ENCODE measurements at places on chromosomes 11 and 22.

DNA sequence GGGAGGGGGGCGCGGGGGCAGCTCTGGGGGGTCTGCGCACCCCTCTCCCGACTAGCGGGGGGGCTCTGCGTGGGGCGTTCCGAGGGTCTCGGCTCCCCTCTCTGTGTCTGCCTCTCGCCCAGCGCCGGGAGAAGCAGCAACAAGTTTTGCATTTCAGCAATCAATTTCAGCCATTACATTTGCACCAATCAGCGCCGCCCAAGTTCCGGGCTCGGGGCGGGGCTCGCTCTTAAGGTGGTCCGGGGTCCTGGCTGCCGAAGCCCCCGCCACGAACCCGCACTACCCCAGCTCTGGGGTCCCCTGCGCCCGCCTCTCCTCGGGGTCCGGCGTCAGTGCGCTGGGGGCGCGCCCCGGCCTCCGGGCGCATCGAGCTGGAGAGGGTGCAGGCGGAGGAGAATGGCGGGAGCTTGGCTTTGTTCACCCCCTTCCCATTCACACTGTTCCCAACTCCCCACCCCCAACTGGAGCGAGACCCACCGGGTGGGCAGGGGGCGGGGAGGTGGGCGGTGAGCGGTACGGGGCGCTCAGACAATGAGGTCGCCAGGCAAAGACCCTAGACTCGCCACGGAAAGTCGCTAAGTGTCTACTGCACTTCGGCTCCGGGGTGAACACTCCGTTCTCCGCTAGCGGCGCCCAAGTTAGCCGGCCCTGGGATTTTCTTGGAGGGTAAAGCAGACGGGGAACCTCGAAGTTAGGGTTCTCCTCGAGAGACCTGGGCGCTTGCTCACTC is at the start of gene MN1:
Gene MN1 (minus strand): TSS at position 141 of the 730 bp plus-strand sequence. CDS start 1,213 bp downstream, outside the sequence.
- peak; percentile 17 for DNase-seq

- no peak for DNase-seq
Observed at GRCh38 chr11:126660761-126661425, 305.4 kb downstream of the ST3GAL4 start.

- no peak for DNase-seq
Observed at GRCh38 chr11:63866211-63866610, 27.3 kb downstream of the MARK2 start.

DNA sequence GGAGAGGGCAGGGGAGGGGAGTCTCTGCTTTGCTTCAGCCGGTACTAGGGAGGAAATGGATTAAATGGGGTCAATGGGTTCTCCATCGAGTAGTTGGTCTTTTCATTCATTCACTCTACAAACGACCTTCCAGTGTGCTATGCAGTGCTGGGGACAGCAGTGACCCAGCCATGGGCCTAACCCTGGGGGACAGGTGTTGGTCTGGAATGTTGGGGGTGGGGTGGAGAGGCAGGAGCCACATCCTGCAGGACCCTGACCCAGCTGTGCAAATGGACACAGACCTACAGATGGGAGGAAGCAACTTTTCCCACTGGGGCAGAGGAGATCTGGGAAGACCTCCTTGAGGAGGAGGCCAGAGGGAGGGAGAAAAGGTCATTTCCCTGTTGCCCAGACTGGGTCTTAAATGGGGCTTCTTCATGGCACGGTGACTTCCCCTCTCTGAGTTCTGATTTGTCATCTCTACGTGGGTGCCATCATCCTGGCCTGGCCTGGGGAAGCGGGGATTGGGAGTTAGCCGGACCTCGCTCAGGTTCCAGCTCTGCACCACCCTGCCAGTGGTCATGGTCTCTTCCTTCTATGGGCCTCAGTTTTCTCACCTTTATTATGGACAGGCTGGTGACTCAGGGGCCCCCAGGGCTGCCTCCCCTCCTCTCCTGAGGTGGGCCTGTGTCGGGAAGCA is 2.0 kb downstream of the CYTH4 start:
- no peak for DNase-seq

GRCh38 chr11:125129316-125129993 is 18.0 kb upstream of the TMEM218 start:
- DNase-seq, result no peak

- DNase-seq, result no peak
Observed at GRCh38 chr22:37824674-37825641, 1.8 kb downstream of the GALR3 start.

DNA sequence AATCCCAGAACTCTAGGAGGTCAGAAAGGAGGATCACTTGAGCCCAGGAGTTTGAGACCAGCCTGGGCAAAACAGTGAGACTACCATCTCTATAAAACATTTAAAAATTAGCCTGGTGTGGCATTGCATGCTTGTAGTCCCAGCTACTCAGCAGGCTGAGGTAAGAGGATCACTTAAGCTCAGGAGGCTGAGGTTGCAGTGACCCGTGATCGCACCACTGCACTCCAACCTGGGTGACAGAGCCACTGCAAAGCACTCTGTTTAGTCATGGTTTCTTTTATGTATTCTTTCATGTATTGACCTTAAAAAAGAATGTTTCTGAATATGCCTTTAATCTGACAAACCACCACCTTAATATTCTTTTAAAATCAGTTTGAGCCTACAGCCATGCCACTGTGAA is 52.2 kb downstream of the BIRC2 start:
- DNase-seq, result no peak

- no peak for DNase-seq
Observed at GRCh38 chr22:48340191-48340590, 1487.5 kb downstream of the BRD1 start.

DNA sequence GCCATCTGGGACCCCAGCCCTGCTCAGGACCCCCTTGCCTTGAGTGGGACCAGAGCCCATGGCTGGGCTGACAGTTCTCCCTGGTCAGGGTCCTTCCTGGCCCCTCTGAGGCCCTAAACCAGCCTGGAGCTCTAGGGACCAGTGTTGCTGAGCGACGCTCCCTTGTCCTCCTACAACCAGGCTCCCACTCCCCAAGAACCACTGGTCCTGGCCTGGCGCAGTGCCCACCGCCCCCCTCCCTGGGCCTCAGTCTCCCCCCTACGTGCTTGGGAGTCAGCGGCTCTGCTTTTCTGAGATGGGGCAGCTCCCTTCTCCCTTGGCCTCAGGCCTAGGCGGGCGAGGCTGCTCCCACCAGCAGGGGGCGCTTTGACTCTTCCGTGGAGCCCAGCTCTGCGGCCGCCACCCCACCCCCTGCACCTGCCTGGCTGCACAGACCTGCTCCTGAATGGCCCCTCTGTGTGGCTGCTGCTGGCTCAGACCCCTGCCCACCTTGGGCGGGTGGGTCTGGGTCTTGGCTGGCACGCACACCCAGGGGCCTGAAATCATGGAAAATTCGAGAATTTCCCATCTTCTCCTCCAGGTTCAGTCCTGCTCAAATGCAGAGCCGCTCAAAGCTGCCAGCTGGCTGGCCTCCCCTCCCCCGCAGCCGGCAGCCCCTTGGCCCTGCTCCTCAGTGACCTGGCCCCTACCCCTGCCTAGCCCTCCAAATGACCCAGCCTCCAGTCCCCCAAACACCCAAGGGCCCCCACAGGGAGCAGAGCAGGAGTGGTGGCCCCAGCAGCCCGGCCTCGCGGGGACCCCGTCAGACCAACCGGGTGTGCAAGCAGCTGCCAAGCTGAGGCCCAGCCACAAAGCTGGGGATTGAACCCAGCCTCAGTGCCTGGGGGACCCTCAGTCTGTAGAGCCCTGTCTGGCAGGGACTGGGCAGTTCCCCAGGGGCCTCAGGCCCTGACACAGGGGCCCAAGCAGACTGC is 9.1 kb downstream of the PRR33 start:
- DNase-seq, result peak; percentile 52

GRCh38 chr22:26608129-26608528 is 9.7 kb downstream of the CRYBB1 start:
- DNase-seq, result no peak

DNA sequence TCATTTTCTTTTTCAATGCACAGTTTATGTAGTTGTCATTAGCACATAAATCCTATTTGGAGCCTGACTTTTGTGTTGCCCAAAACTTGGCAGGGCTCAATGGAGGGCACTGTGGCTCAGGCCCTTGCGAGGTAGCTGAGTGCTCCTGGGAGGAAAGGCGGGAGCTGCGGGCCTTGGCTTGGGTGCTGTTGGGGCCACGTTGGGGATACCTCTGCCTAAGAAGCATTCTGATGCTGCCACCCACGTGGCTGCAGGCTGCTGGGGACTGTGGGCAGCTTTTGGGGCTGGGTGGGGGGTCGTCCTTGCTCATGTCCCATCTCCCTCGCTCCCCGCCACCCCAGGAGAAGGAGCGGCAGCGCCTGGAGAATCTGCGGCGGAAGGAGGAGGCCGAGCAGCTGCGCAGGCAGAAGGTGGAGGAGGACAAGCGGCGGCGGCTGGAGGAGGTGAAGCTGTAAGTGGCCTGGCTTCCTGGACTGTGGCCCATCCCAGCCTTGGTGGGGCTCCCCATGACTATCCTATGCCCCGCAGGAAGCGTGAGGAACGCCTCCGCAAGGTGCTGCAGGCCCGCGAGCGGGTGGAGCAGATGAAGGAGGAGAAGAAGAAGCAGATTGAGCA is 20.9 kb downstream of the INCENP start:
- no peak for DNase-seq

GRCh38 chr11:20367313-20367948 is 3.9 kb downstream of the HTATIP2 start:
- DNase-seq, result no peak

GRCh38 chr11:36153551-36153950 is 135.7 kb downstream of the COMMD9 start:
- no peak for DNase-seq

DNA sequence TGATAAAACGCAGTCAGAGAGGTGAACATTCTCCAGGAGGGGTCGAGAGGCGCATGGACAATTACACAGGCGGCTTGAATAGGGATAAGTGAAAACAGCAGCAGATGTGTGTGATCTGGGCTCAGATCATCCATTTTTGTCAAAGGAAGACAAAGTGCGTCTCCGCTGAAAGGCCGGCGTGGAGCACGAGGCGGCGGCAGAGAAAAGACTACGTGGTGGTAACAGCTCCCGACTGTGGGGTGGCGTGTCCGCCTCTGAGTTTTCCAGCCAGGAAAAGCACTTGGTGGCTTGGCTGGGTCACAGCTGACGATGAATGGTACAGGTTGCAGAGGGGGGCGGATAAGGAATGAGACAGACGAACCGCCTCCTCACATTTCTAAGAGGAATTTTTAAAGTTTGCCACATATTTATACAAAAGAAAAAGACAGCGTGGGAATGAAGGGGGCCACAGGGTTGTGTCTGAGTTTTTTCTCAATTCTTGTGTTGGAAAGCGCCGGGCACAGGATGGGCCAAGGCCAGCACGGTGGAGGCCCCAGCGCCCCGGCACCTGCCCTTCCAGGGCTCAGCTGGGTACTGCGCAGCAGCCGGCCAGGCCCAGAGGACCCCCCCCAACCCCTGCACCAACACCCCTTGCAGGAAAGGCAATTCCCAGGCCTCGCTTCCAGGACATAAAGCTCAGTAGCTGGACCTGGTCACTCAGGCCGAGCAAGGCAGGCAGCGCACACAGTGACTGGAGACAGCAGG is 80.4 kb downstream of the TRMU start:
- no peak for DNase-seq

GRCh38 chr11:123168955-123169484 is 26.0 kb downstream of the CLMP start:
- no peak for DNase-seq

GRCh38 chr22:17349172-17349571 is 20.1 kb upstream of the CECR2 start:
- no peak for DNase-seq

DNA sequence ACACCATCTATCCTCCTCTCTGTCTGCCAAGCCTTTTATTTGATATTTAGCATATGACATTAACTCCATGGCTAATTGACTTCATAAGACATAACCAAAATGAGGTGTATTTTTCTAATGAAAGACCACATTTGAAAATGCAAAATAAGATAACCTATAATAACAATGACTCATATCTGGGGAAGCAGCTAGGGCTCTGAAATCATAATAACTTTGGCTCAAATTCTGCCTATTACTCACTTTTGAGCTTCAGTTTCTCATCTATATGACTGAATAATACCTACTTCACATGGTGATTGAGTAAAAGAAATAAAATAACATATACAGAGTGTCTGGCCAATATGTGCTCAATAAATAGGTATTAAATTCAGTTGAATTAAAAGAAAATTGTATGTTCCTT is 1419.8 kb upstream of the TENM4 start:
- DNase-seq, result no peak

DNA sequence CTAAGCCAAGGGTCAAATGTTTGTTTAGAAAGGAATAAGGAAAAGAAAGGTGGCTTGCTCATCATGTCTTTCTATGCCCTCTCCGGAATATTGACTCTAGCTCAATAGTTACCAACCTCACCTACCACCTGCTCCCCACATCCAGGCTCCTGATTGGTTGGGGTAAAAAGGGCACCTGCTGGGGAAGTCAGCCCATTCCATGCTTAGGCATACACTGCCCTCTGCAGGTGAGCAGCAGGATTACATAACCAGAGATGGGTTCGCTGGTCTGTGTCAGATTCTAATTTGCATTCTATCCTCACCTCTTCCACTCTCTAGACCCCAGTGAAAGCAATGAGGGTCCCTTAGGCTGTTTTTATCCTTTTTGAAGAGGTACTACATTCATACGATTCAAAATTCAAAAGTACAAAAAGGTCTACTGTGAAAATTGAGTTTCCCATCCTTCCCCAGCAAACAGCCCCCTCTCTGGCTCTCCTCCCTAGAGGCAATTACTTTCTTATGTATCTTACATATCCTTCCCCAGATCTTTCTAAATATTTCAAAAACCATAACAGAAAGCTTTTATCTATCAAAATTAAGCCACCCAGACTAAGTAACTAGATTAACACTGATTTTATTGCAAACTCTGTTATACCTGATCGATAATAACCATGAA is 98.0 kb upstream of the ASPHD2 start:
- peak; percentile 83 for DNase-seq

GRCh38 chr11:17978553-17979287 is 34.1 kb downstream of the SERGEF start:
- peak; percentile 86 for DNase-seq

GRCh38 chr11:8907116-8907515 is 3.9 kb upstream of the AKIP1 start:
- no peak for DNase-seq

DNA sequence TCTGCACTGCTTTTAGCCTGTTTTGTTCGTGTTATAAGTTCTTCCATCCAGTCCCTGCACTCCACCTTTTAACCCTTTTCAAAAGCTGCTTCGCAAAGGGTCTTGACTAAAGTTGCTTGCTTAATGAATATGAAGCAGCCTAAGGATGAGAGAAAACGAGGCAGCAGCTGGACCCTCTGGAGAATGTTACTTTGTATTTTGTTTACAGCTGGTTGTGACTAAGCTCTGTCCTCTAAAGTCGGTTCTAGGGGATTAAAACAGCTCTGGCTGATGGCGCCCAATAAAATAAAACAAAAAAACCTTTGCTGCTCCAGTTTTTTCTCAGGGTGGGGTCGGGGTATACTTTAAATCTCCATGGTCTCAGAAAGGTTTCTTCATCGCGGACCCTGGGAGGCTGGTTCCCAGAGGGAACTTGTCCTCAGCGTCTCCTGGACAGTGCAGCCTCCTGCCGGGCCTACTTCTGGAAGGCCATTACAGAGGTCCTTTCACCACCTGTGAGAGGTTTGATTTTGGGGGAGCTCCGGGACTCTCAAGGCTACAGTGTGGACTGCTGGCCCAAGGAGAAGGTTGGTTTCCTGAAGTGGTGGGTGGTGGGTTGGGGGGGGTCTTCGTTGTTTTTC is 836 bp upstream of the RBM4 start:
- peak; percentile 69 for DNase-seq
